ENCODE measurements at places on chromosomes 2 and 18.

- DNase-seq = no peak
Measured at GRCh38 chr2:217057773-217058172, 197.9 kb upstream of the TNP1 start.

- DNase-seq = no peak
Measured at GRCh38 chr2:163556511-163556910, 179.3 kb downstream of the FIGN start.

DNA sequence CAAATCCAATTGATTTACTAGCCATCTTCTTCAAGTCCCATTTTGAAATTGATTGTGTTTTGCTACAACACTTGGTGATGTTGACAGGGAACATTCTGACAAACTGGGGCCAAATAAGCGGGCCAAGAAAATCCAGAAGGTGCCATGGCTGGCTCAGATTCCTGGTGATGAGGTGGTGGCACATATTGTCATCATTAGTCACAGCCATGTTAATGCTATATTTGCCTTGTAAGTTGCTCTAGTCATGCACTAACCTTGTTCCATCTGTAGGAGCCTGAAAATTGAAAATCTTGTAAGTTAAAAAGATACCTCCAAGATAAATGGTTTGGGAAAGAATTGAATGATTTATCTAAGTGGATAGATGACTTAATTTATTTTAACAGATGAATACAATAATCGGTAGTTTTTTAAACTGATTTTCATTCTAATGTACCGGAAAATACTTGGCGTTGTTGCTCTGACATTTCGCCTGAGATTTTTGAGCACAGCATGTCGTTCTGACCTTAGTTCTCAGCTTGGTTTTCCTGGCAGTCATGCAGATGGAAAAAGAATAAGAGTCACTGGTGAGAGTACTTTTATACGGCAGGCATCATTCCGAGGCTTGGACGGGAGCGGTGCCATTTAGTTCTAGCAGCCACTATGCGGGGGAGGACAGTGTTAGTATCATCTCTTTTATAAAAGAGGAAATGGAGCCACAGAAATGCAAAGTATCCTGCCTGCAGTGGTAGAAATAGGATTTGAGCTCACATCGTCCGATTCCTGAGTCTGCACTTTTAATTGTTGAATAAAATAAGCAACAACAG, 133.9 kb downstream of the ZNF532 start:
- no peak for DNase-seq

DNA sequence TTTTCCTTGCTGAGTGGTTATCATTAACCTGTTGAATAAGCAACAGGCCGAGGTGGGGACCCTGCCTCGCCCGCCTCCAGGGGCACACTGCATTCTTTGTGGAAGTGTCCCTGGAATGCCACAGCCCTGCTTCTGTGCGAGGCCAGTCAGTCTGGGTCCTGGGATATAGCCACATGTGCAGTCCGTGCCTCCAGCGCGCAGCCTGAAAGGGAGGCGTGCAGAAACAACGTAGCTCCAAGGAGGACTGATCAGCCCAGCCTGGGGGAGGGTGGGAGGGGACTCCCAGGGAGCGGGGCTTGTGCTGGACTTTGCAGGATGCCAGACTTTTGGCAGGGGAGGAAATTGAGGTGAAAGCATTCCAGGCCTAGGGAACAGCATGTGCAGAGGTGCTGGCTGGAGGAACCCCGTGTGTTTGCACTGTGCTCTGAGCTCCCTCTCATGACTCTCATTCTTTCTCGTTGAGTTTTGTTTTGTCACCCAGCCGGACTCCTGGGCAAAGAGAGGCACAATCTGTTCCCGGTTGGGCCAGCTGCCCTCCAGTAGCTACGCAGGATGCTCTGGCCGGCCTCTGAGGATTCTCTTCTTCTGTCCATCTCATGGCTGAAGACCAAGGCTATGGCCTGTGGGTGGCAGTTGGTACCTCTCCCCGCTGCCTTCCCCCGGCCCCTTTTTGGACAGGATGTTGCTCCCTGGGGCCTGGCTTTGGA, 39.7 kb downstream of the HPCAL1 start:
- no peak for DNase-seq

DNA sequence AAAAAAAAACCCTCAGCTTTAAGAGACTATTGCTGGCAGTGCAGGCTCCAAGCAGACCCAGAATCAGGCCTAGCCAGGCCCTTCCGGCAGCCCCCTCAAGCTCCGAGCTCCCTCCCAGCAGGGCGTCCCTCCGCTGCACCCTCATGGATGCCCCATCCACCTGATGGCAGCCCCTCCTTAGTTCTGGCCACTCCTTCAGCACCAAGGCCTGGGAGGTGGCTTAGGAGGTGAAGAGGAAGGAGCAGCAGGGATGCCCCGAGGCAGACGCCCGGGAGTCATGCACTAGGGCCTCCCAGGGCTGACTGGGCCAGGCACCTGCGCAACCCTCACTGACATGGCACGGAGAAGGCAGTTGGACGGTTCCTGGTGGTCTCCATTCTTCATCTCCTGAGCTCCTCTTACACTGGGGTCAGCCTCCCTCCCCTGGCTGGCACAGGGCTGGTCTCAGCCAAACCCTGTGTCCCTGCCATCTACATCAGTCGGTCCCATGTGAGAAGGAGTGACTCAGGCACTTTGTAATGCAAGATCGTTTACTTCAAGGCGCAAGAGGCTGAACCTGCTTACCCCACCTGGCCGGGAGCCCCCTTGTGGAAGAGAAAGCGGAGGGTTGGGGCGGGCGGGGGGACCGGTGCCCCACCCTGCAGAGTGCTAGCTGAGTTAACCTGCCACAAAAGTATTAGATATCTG, 53.5 kb upstream of the ID2 start:
- DNase-seq = no peak

DNA sequence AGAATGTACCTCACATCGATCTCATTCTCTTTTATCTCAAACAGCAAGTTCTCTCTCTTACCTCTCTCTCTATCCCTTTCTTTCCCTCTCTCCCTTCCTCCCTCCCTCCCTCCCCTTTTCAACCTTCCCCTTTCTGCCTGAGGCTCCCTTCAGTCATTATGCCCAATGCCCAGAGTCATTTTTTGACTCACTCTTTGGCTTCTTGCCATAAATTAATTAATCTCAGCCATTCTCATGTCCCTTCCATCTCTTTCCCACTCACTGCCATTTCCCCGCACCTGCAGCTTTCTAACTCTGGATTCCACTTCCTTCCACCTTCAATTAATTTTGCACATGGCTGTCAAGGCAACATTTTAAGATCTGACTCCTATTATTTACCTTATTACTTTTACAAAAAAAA, 60.1 kb downstream of the EVA1A start:
- no peak for DNase-seq

DNA sequence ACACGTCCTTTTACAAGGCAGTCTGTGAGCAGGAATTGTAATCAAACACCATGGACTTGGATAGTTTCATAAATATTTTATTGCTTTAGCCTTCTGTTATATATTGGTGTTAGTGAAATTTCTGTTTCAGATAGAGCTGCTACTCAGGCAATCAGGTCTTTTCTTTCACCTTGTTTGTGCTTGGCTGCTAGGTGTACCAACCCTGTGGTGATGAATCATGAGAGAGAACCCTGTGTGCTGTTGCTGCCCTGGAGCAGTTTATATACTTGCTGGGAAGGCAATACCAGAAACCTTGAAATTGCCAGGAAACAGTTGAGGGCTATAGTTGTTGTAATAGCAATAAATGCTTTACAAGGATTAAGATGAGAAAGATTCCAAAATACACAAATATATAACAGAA, 84.5 kb downstream of the FSHR start:
- no peak for DNase-seq

DNA sequence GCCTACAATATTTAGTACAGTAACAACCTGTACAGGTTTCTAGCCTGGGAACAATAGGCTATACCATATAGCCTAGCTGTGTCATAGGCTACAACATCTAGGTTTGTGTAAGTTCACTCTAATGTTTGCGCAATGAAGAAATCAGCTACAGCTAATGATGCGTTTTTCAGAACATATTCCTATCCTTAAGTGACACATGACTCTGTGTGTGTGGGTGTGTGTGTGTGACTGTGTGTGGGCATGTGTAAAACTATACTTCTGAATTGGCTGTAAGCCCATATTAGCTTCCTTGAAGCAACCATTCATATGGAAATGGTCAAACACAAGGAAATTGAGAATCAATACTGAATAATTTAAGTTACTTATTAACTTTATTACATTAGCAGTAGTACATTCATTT, 120.8 kb upstream of the SULT1C3 start:
- no peak for DNase-seq

- no peak for DNase-seq
Measured at GRCh38 chr18:48672671-48673340, 134.0 kb downstream of the CTIF start.
